ENCODE measurements at places on chromosomes 7 and 10.

DNA sequence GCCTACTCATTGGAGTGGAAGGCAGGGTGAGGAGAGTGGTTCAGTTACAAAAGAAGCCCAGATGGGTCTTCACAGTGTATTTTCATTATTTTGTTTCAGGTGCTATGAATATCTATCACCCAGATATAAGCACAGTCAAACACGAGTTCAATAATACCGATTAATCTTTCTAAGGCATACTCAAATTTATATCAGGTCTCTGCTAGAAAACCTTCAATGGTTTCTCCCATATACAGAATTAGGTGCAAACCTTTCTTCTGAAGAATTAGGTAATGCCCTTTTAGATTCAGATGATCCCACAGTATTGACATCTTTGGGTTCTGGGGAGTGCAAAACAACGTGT, 14.7 kb upstream of the HPS1 start:
- DNase-seq = no peak

DNA sequence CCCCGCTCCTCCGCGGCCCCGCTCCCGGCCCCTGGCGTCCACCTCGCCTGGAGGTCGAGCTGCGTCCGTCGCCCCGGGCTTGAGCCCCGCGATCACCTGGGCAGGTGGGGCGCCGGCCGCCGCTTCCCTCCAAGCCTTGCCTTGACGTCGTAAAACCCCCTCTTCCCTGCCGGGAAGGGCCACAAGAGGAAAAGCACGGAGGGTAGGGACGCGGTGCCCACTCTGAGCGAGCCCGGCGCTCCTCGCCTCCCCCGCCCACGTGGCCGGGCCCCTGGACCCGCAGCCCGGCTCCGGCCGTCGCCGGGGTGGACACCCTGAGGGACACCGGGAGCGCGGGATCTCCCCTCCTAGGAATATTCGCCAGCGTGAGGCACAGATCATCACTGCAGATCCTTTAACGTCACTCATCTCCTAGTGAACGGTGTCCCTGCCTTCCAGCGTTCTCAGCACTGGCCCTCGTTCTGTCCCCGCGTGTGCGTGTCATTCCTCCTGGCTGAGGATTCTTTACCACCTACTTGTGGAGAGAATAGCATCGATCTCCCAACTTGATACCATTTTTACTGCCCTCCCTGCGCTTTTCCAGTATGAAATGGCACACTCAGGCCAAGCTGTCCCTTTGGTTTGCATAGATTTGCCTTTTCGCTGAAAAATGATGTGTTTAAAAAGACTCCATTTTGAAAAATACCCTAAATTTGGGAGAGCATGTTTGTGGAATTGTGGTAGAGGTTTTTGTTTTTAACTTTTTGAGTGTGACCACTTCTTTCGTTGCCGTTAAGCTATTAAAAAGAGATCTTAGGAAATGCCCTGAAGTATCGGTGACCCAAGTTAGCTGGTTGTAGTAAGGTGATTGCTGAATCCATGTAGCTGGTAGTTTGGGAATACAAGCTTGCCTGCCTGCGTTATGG, 649 bp downstream of the ACTR3B start:
- DNase-seq = no peak

DNA sequence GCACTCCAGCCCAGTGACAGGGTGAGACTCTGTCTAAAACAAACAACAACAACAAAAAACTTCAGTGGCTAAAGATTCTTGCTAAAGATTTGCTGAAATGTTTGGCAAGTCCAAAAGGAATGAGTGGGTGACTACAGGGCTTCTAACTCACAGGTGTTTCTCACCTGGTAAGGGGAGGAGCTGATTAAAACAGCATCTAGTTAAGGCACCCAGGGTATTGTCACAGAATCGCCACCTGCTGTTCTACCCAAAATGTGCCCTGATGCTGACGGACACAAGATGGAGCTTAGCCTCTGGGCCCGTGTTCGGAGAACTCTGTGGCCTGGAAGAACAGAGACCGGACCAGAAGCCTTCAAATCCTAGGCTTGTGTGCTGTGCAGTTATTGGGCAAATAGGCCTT, 336.0 kb upstream of the GALNT17 start:
- DNase-seq = no peak

- DNase-seq = no peak
Observed at GRCh38 chr10:115665549-115665948, 572.4 kb downstream of the ATRNL1 start.

Measured in spinal cord (tissue), 10 donors.